ENCODE measurements at places on chromosomes 12 and 14.
A peak's percentile ranks its signal among the peaks of the same experiment; 100 is the strongest.

- DNase-seq = no peak
Observed at GRCh38 chr14:24115422-24116127, 826 bp upstream of the NRL start.

GRCh38 chr14:77094672-77095284 lies 3.3 kb upstream of the CIPC start:
- DNase-seq = peak; percentile 84

- DNase-seq = no peak
Observed at GRCh38 chr12:56336361-56337167, 2.1 kb upstream of the IL23A start.

DNA sequence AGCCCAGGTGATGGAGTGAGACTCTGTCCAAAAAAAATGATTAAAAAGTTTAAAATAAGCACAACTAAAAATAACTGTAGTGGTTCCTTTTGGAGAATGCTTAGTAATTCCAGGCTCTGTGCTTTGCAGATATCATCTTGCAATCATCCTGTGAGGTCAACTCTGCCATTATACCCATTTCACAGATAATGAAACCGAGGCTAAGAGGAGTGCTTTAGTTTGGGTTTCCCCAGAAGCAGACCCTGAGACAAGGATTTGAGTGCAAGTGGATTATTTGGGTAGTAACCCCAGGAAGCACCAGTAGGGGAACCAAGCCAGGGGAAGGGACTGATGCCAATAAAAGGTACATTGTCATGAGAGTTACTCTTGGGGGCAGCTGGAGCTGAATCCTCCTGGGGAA lies 44.7 kb downstream of the RIN3 start:
- no peak for DNase-seq

DNA sequence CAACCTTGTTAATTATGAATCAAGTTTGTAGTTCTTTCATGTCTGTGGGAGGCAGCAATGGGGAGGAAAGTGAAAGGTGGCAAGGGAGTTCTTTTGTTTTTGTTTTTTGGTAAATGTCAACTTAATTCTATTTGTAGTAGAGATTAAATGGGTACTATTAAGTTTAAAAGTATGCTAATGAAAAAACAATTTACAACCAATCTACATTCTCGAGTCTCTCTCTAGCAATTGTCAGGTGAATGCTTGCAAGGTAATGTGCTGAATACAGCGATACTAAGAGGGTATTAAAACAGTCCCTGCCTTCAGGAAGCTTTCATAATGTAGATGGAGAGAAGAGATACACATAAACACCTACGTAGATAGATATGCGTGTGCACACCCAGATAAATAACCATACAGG lies 1.6 kb upstream of the DACT1 start:
- no peak for DNase-seq

GRCh38 chr12:45355730-45356129 lies 139.8 kb downstream of the ANO6 start:
- peak; percentile 16 for DNase-seq

GRCh38 chr14:38409071-38409705 lies 153.3 kb upstream of the CLEC14A start:
- no peak for DNase-seq

GRCh38 chr12:105212438-105212837 lies 23.5 kb downstream of the APPL2 start:
- DNase-seq = no peak

GRCh38 chr14:59688224-59689170 lies 111.9 kb upstream of the CCDC175 start:
- peak; percentile 77 for DNase-seq

DNA sequence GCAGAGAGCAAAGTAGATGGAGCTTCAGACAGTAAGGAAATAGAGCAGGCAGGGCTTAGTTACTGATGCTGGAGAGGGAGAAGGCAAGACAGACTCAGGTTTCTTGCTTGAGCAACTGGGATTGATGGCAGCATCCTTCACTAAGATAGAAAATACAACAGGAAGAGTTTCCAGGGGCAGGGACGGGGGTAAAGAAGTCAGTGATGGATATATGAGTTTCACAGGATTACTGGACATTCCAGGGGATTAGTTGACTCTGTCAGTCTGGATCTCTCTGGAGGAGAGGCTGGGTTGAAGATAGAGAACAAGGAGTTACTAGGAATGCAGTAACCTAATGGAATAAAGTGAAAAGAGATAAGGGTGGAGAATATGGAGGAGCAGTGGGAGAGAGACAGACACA lies 74.5 kb upstream of the ATF1 start:
- DNase-seq = peak; percentile 16

DNA sequence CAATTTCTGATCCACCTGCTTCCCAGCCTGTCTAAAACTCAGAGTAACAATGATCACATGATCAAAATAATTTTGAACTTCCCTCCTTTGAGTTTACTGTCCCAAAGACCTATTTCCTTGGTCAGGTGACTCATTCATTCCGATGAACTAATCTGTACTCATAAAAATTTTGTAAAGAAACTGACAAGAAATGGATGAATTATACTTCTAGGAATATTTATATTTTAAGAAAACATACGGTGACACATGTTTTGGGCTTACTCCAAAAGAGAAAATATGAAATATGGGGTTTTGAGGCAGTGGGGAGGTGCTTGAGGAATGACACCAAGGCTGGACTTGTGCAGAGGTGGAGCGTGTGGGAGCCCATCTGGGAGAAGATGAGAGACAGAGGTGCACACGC lies 42.0 kb downstream of the GUCY2C start:
- no peak for DNase-seq

DNA sequence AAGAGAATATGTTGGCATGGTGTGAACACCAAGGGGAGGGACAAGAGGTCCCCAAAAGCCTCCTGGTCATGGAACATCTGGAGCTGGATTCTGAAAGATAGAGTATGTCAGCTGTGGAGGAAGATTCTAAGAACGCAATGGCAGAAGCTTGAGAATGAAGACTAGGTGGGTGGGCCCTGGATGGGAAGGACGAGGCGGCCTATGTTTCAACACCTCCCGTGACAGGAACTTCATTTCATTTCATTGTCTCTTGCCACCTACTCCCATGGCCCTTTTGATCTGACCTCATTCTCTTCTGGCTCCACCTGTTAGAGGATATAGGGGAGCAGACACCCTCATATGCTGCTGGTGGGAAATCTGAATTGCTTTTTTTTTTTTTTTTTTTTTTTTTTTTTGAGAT lies 3.3 kb downstream of the UNG start:
- no peak for DNase-seq

- DNase-seq = peak; percentile 46
Observed at GRCh38 chr12:11553871-11554533, 95.5 kb upstream of the ETV6 start.

- DNase-seq = peak; percentile 68
Observed at GRCh38 chr14:34227834-34228649, 234.0 kb downstream of the SPTSSA start.

- DNase-seq = peak; percentile 80
Observed at GRCh38 chr14:104639885-104640548, 35.4 kb upstream of the TMEM179 start.

DNA sequence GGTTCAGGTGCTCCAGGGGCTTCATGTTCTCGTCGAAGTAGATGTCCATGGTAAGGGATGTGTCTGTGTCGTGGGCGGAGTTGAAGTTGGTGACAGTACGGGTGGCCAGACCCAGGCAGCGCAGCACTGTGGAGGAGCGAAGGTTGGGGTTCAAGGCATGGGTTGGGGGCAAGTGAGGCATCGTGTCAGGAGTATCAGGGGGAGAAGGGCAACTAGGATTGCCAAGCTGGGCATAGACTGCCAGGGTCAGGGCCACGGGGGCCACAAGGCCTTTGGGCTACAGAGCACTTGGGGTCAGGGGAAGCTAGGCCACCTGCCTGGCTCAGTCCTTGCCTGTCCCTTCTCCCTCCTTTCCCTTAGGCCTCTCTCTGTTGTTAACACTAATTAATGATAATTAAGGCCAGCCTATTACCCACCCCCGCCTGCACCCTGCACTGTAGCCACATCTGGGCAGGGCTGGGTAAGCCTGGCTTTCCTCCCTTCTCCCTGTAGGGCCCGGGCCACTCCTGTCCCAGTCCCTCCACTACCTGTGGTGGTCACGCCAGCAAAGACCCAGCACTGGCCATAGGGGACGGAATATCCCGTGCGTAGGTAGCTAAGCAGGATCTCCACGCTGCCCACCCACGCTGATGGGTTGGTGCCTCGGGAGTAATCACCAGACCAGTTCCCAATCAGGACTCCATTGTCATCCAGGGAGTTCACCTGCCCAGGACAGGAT lies 4.3 kb downstream of the TGM1 start:
- no peak for DNase-seq

GRCh38 chr14:99200654-99201005 lies 71.4 kb downstream of the BCL11B start:
- DNase-seq = no peak

GRCh38 chr12:13386323-13387039 lies 190.0 kb downstream of the EMP1 start:
- DNase-seq = no peak

GRCh38 chr12:121170151-121170550 lies 37.5 kb downstream of the P2RX7 start:
- DNase-seq = no peak

GRCh38 chr12:22600181-22600580 lies 24.8 kb upstream of the ETNK1 start:
- DNase-seq = no peak

DNA sequence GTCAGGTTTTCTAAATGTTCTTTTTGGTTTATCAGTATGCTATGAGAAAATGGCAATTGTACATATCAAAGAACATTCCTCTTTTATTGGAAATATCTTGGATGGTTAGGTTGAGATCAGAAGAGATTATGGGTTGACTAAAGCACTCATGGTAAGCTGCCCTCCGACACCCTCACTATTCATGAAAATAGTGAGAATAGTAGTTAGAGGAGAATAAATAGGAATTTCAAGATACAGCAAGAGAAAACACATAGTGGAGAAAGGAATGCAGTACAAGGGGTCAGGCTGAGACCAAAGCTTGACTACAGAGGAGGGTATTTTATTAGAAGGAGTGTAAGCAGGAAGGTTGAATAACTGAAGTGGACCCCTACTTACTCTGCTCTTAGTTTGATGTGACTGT lies 112.5 kb downstream of the PTPRQ start:
- no peak for DNase-seq

GRCh38 chr14:102933618-102934231 lies 11.3 kb downstream of the AMN start:
- DNase-seq = no peak

DNA sequence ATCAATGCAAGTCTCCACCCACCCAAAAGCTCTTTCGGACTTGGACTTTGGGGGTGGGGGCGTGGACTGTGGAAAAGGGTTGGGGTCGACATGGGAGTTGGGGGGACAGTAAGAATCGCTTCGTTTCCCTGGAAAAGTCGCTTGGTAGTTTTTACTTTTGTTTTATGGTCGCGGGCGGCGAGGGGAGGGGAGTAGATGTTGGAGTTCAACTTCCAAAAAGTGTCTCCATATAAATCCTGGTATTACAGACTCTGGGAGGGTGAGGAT lies 568 bp upstream of the BCL11B start:
- no peak for DNase-seq

DNA sequence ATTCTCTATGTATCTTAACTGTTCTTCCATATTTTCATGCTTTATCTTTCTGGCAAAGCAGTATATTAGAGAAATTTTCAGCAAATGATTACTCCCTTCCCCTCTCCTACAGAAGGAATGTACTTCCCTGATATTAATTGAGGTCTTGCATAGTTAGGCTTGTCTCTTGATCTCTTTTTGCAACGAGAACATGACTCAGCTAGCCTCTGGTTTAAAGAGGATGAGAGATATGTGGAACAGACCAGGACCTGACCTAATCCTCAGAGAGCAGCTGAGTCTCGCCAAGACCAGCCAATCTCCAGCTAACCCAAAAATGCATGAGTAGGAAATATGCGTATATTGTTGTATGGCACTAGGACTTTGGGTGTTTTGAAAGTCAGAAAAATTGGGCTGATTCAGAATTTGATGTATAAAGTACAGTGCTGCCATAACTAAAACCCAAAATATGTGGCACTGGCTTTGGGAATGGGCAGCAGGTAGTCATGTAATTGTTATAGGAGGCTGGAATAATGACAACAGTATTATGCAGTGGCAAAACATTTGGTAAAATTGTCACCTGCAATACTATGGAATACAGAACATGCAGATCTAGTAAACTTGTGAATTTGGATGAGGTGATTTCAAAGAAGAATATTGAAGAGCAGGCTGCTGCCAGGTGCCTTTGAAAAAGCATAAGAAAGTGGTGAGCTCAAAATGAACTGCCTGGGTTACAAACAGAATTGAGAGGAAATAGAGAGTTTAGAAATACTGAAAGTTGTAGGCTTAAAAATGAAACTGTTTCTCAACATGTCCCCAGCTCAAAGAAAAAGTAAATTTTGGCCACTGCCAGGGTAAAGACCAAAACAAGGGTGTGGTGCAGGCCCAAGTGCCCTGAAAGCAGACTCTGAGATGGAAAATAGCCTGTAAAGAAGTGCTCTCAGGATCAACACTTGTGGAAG lies 9.3 kb upstream of the USP15 start:
- DNase-seq = no peak

GRCh38 chr12:63070709-63071108 lies 80.3 kb downstream of the AVPR1A start:
- DNase-seq = peak; percentile 10

GRCh38 chr12:90978117-90978770 lies 23.3 kb upstream of the CCER1 start:
- no peak for DNase-seq

- no peak for DNase-seq
Observed at GRCh38 chr14:63966407-63966806, 113.6 kb downstream of the SYNE2 start.

- DNase-seq = no peak
Observed at GRCh38 chr12:128784030-128784760, 39.6 kb downstream of the SLC15A4 start.

- peak; percentile 55 for DNase-seq
Observed at GRCh38 chr14:92759300-92759678, 10.9 kb upstream of the LGMN start.

- no peak for DNase-seq
Observed at GRCh38 chr14:81169267-81169666, 51.5 kb downstream of the GTF2A1 start.

- DNase-seq = no peak
Observed at GRCh38 chr12:92466391-92467305, 236.1 kb upstream of the PLEKHG7 start.

GRCh38 chr14:56339855-56340701 lies 221.9 kb downstream of the PELI2 start:
- DNase-seq = peak; percentile 72

GRCh38 chr12:62785941-62786559 lies 148.9 kb downstream of the PPM1H start:
- DNase-seq = no peak

All from WERI-Rb-1 (cell line).